Karpas-422 (cell line): ENCODE measurements at places on chromosomes 7 and 10. TPM values are rescaled to one million over a fixed set of nuclear protein-coding genes. Genes with fewer than 3 reads are reported as not detected.

GRCh38 chr10:84333864-84334451, 5.6 kb downstream of the CCSER2 start:
- peak; percentile 54 for DNase-seq

DNA sequence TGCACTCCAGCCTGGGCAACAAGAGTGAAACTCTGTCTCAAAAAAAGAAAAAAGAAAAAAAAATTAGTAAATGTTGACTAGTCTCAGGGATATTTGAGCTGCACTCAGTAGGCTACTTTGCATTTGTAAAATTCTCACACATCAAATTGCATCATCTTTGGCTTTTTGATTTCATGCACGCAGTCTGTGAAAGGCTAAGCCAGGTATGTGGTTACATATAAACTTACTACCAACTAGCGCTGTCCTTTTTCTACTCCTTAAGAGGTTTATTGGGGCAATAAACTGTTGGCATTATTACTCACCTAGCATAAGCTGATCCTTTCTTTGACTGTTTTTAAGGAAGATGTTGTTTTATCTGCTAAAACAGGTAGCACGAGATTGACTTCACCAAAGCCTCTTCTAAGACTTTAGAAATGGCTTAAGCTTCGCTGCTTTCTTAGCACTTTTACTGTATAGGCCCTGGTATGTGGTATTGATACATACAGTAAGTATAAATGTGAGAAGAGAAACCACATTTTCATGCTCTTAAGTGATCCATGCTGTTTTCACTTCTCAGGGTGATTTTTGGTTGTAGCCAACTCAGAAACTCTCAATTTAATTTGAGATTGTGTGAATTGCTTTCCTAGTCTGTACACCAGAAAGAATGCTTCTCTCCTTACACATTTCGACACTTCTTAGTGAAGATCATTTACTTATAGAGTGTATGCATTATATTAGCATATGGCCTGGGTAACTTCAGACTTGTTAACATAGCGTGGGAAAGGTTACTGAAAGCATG, 323.9 kb downstream of the AUTS2 start:
- DNase-seq: no peak

DNA sequence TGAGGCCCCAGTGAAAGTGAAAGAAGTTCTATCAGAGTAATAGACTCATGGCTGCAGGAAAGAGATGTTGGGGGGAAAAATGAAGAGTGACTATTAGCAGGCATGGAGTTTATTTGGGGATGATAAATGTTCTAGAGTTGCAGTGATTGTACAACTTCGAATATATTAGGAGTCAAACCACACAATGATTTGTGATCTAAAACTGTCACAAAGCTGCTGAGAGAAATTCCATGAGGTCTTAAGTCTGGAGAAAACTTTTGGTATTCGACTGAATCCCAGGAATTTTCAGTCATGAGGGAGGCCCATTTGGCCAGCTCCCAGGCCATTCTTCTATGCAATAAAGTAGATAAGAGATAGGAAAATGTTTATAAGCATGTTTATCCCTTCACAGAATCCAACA, 55.9 kb upstream of the UNC5B start:
- DNase-seq: no peak

- DNase-seq: no peak
Observed at GRCh38 chr7:27183682-27184336, 1.2 kb downstream of the HOXA11 start.

DNA sequence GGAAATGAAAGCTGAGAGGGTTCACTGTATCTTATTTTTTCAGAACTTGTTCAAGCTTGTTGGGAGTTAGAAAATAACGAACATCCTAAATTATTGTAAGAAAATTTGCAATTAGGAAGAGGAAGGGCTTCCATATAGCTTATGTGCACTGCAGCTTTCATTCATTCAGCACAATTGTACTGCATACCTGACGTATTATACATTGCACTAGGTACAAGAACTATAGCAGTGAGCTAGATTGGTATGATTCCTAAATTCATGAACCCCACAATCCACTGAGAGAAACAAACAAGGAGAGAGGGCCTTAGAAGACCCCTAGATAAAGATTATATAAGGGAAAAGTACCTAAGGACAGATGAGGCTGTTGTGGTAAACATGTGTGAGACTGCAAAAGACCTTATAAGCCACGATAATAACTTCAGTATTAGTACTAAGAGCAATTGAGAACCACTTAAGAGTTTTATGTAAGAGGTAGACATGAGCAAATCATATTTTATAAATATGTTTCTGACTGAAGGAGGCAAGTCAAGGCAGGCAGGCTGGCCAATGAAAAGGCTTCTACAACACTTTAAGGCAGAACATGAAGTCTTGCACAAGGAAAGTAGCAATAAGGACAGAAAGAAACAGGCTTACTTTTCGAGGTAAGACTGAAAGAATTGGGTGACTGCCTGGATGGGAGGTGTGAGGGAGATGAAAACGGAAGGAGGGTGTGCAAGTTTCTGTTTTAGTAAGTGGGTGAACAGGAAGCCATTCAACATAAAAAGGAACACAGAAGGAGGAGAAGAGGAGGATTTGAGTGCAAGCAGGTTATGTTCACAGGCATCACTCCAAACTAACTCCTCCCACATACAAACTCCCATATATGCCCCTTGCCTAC, 77.9 kb upstream of the LRRN3 start:
- DNase-seq: no peak

- DNase-seq: no peak
Observed at GRCh38 chr7:10930551-10930950, 43.1 kb upstream of the PHF14 start.

DNA sequence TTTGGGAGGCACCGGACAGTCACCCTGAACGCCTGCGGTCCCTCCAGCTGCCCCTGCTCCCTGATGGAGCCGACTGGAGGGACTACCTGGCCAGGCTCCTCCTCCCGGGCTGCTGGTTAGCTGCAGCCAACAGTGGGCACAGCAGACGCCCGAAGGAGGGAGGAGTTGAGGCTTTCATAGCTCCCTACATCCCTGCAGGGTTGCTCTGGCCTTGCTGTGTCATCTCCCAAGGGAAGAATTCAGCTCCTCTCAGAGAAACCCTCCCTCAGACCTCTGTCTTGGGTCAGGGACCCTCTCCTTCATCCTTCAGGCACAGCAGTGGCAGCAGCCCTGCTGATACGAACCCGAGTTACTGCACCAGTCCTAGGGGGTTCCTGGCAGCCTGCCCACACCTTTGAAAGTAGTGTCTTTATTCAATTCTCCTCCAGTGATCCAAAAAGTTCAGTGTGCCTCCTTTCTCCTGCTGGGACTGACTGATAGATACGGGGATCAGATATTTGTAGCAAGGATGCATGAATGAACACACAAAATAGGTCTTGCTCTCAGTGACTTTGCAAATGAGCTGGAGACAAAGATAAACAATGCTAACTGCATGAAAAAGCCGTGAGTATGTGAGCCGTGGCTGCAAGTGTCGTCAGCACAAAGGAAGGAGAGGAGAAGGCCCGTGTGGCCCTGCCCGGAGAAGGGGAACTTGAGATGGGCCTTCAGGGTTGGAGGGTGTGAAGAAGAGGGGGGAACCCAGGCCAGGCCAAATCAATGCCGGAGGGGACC, 136.6 kb downstream of the PRKAG2 start:
- DNase-seq: no peak

- peak; percentile 41 for DNase-seq
Observed at GRCh38 chr10:3735175-3735574, 49.8 kb downstream of the KLF6 start.

DNA sequence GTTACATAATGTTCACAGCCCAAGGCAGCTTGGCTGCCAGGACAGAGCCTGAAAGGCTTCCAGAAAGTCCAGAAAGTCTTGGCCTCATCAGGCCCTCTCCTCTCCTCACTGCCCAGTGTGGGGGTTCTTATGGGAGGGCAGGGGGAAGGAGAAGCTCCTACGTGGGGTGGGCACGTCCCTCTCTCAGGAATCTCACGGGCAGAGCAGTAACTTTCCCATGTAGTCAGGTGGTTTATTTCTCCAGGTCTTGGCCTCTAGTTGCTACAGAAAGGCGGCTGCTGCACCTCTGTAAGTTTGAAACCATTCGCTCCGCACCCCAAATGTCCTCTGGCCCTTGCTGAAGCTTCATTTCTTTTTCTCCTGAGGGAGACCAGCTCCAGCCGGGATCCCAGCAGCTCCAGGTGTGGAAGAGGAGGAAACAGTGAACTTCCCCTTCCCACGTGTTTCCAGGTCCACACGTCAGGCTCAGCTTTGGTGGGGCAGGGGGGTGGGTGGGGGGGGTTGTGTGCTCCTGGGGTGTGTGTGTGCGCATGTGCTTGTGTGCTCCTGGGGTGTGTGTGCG, 320.3 kb downstream of the WDR37 start:
- no peak for DNase-seq

DNA sequence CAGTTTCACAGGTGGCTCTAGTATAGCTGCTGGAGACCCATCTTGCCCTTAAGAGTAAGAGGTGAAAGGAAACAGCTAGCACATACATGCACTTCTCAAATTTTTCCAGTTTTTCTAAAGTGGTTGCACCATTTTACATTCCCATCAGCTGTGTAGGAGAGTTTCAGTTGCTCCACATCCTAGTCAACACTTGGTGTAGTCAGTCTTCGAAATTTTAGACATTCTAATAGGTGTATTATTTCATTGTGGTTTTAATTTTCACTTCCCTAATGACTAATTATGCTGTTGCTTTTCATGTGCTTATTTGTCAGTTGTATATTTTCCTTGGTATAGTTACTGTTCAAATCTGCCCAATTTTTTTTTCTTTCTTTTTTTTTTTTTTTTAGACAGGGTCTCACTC, 9.5 kb upstream of the HACD1 start:
- no peak for DNase-seq

DNA sequence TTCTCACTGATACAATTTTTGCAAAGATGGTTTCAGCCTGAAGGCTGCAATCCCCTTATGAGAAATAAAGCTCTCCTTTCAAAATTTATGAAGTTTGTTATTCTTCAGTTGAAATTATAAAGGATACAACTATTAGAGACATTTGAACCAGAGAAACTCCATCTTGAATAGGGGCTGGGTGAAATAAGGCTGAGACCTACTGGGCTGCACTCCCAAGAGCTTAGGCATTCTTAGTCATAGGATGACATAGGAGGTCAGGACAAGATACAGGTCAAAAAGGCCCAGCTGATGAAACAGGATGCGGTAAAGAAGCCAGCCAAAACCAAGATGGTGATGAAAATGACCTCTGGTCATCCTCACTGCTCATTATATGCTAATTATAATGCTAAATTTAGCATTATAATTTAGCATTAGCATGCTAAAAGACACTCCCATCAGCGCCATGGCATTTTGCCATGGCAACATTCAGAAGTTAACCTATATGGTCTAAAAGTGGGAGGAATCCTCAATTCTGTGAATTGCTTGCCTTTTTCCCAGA, 22.4 kb upstream of the IFIT1B start:
- DNase-seq: no peak

GRCh38 chr7:70726951-70727378, 405.0 kb upstream of the GALNT17 start:
- no peak for DNase-seq

Gene PRKAR2B
- 0.32 and 0.67 TPM in 2 replicates for total RNA-seq

Gene NUTM2A
- 0.14 and 0.26 TPM in 2 replicates for total RNA-seq

Gene KIAA1217
- total RNA-seq: not detected in 2 replicates

Gene LMOD2
- not detected in 2 replicates for total RNA-seq

Gene DNAH11
- total RNA-seq: 0.04 TPM in 1 of 2 replicates, not detected in the other

Gene PLXDC2
- not detected in 2 replicates for total RNA-seq

Gene PCGF5
- total RNA-seq: 1.3 and 4.0 TPM in 2 replicates

Gene PRTFDC1
- not detected in 2 replicates for total RNA-seq

Gene FAM13C
- not detected in 2 replicates for total RNA-seq
